Foreskin fibroblast (primary cell): ENCODE measurements at places on chromosomes 5 and 9.

- no peak for DNase-seq
These were observed 478.8 kb upstream of the ADAMTS16 start for GRCh38 chr5:4661326-4661725.

- DNase-seq = no peak
These were observed 10.4 kb downstream of the C9 start for GRCh38 chr5:39353717-39354399.

DNA sequence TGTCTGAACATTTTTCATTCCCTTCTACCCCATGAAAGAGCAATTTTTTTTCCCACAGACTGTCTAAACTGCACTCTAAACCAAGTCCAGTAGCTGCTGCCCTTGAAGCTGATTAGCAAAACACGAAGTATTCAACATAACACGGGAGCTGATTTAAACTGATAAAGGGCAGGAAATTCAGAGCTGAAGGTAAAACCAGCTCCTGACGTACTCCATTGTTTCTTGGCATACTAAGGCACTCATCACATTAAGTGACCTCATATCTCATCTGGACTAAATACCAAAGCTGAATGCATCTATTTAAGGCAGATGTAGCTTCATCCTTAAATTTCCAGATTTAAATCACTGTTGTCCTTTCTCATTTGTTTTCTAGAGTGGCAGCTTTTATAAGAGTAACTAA lies 12.0 kb downstream of the GDF9 start:
- DNase-seq = no peak

- DNase-seq = no peak
These were observed 72.0 kb downstream of the PRKACG start for GRCh38 chr9:68941780-68942459.

- DNase-seq = no peak
These were observed 11.5 kb upstream of the MAP3K1 start for GRCh38 chr5:56803894-56804293.

GRCh38 chr5:15135661-15136060 lies 264.1 kb upstream of the ANKH start:
- DNase-seq = no peak

GRCh38 chr9:92709954-92710353 lies 40.0 kb upstream of the IPPK start:
- no peak for DNase-seq

DNA sequence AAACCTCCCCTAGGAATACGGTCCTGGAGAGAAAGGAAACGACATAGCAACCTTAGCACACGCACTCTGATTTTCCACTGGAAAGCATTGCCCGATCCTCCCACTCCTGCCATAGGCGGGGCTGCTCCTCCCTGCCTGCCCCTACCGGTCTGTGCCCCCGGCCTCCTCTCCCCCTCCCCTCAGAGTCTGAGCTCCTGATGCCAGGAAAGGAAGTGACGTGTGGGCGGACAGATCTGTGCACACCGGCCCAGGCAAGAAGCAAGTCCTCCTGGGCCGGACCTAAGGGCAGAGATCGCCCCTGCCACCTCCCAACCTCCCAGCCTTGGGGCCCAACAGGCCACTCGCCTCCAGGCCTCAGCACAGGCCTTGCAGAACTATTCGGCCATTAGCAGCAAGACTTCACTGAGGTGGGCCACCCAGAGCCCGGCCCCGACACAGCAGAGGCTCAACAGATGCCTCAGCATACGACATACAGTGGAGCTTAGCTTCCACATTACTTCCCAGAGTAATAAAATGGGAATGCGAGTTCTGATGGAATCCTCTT lies 7.2 kb downstream of the NINJ1 start:
- no peak for DNase-seq

DNA sequence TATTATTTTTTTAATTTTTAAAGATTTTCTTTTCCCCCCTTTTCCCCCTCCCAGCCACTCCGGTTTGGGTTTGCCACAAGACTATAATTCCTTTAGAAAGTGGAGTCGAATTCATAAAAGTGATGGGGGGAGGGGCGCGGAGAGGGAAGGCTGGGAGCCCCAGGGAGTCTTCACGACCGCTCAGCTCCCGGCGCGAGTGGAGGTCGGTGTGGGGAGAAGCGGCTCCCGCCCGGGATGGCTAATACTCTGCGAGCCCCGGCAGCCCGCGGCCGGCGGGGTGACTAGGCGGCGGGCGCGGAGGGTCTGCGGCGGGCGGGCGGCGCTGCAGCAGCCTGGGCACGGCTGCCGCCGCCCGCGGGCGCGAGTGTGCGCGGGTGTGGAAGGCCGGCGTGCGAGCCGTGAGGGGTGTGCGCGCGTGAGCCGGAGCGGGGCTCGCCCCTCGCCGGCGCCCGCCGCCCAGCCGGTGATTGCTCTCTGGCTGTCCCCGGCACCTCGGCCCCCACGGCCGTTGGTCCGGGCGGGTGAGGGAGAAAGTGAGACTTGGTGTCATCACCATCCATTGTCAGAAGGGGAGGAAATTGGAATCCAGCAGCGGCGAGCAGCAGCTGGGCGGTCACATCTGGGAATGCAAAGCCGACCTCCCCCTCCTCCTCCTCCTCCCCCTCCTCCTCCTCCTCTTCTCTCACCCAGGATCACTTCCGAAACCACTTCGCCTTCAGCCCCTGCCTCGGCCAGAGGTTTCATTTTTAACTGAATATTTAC lies at the start of gene PARP8:
Gene PARP8, plus strand, starts transcription at position 377 of the 762 bp plus-strand sequence. CDS start 459 bp downstream, outside the sequence.
- peak; percentile 70 for DNase-seq

DNA sequence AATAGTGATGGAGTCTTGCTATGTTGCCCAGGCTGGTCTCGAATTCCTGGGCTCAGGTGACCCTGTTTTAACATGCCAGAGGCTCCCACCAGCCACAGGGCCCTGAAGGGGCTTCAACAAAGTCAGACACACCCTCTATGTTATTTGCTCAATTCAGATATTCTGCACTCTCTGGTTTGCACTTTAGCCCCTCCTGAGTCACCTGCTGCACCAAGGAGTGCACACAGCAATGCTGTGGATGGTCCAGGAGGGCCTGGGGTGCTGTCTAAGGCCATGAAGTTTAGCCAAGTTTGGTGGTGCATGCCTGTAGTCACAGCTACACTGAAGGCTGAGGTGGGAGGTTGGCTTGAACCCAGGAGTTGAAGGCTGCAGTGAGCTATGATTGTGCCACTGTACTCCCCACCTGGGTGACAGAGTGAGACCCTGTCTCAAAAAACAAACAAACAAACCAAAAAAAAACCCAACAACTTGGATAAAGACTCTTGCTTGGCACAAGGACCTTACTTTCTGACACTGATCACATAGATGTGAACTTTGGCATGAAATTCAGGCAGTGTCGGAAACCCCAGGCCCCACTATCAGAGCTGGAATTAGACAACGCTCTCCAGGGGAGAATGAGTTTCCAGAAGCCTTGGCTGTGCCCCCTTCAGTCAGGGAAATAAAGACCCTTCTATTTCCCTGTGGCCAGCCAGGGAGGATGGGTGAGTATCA lies 39.7 kb upstream of the CDKN2AIPNL start:
- no peak for DNase-seq

- DNase-seq = no peak
These were observed 118.1 kb downstream of the SUSD1 start for GRCh38 chr9:112056996-112057395.

DNA sequence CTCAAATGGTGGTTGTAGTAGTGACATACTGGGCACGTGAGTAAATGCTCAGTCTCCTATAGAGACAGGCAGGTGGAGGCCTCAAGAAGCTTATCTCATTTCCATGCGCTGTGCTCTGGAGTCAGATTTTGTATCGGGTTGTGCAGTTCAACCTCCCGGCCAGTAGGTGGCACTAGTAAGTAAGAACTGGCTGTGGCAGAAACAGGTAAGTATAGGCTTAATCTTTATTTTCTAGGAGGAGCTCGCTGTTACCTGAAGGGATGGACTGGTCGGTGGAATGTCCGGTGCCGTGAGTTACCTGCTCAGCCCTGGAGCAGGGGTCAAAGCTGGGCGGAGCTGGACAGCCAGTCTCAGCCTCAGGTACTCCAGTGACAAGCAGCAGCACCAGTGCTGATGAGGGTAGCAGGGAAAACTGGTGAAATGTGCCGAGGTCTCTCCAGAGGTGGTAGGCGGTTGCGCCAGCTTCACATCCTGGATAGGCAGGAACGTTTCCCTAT lies 880.1 kb upstream of the SEMA6A start:
- no peak for DNase-seq

GRCh38 chr9:79692857-79693571 lies 121.2 kb downstream of the TLE4 start:
- DNase-seq = no peak

GRCh38 chr5:164027738-164028137 lies 522.3 kb downstream of the MAT2B start:
- no peak for DNase-seq

DNA sequence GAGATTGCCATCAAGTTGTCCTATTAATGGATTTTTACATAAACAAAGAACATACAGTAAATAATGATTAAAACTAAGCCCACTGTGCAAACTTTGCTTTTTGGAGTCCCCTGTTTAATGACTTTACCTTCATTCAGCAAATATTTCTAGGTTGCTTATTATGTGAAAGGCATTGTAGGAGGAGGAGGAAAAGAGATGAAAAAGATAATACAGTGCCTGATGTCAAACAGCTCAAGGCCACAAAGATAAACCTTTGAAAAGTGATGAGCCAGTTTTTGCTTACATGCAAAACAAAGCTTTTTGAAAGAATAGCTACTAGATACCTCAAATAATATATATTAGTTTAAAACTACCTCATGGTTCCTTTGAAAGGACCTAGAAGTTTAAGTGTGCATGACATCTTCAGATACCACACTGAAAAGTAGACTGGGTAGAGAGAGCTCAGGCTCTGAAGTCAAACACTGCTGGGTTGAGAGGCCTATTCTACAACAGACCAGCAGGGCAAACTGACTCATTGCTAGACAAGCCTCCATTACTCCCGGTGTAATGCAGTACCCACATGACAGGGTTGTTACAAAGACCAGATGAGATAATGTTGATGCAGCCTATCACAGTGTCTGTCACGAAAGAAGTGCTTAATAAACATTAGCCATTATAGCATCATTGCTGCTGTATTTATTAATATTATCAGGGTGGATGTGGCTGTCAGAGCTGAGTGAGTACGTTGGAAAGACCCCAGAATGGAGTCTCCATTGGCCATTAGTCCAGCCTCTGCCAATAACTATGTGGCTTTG lies 11.8 kb downstream of the DEPDC1B start:
- peak; percentile 64 for DNase-seq
